ENCODE measurements at places on chromosomes 7 and 10.
A peak's percentile ranks its signal among the peaks of the same experiment; 100 is the strongest.

- DNase-seq: no peak
Observed at GRCh38 chr7:149455175-149455950, 5.5 kb downstream of the ZNF777 start.

DNA sequence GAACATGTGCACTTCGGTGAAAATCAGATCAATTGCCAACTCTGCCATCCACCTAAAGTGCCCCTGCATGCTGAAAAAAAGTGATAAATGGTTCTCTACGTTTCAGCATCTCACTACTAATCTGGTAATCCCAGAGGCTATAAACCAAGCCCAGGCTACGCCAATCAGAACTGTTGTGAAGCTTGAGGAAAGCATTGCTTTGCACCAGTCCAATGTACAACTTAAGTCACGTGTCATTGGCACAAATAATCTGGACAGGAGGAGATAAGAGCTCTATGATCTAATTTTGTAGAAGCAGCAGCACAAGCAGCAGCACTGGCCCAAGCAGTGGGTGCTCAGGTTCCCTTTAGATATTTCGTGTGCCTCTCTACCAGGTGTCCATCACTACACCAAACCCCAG is 4.4 kb upstream of the EGR2 start:
- DNase-seq: no peak

DNA sequence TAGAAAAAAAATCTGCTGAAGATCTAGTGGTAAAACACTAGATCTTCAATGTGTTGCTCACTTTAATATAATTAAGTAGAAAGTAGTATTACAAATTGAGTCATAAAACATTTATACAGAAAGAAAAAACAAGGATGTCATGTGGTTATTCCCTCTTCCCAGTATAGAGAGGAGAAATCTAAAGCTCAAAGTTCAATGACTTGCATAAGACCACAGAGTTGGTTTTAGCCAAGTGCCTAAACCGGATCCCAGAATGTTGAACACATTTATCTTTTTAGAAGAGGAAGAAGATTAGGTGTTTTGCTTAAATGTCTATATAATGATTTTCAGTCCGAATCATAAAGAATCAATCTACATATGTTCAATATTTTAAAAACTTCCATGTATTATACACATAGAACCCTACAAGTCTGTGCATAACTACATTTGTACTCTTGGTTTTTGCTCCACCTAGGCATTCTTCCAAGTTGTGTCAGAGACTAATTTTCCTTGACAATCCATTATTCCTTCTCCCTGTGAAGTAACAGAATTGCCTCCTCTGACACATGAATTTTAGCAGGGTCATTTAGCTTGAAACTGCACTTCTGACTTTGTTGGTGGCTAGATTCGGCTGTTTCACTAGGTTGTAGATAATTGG is 389.2 kb downstream of the MAGI2 start:
- no peak for DNase-seq

GRCh38 chr7:40598915-40599314 is 464.1 kb downstream of the SUGCT start:
- no peak for DNase-seq

DNA sequence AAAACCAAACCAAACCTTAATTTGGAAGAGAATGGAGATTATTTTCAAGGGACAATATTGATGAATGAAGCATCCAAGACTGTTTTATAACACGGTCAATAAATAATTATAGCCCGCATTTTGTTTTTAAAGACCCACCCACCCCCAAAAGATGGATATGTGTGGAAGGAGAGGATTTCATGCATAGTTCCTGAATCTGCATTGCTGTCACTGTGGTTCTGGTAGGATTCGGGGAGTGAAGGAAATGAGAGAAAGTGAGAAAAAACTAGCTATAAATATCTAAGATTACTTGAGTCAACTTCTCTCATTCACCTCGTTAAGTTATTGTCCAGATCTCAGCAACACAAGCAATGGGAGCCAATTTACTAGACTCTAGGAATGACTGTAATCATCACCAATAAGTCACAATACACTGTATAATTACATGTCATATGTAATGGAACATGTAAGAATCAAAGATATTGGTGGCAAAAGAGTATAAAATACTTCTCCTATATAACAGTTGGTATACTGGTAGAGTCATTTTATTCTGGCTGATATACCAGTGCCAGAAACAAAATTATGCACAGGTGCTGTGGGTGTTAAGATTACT is 30.2 kb downstream of the NAMPT start:
- DNase-seq: no peak

DNA sequence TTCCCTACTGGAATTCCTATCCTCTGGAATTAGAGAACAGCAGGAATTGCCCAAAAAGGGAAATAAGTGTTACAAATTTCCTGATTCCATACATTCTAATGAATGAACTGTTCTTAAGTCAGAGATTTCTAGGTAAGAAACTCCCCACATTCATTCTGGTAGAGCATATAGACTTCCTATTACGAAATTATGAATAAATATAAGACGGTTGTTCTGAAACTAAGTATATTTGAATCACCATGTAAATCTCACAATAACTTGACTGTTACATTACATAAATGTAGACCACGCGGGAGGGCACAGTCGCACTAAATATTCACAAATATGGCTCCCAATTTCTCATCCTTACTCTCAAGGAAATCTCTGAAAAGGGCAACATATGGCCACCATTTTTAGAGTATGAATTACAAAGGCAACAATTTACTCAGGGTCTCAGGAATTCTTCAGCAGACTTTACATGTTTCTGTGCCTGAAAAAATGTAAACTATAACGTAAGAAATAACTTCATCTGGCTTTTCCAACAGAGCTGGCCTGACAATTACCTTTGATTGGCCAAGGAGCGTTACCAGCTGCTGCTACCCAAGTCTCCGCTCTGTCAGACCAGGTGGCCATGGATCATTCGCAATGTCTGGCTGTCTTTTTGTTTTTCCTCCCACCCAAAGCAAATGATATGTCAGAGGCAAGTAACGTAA is 115.8 kb downstream of the MPP7 start:
- DNase-seq: no peak

DNA sequence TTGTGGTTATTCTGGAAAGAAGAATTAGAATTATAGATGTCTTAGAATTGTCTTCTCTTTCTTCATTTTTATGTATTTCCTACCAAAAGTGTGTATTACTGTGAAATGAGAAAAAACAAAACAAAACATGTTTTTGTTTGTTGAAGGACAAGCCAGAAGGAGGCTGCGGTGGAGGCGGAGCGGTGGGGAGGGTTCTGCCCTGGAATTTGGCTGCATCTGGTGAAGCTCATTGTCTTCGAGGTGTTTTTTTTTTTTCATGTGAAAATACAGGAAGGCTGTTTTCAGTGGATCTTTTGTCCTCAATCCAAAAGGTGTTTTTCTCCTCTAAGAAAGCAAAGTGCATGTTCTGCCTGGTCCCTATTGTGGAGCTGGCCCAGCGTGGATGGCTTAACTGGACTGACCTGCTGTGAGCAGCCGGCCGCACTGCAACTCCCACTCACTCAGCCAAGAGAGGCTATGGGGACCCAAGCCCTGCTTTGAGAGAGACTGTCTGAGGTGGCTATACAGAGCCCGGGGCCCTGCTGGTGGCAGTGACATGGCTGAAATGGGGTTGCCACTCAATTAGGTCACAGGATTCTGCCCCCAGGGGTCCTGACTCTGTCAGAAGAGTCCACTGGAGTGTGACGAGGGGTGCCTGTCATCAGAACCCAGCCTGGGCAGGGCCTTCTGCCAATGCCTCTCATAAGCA is 184.9 kb upstream of the MKI67 start:
- peak; percentile 48 for DNase-seq
